Astrocyte of the hippocampus (primary cell): ENCODE measurements at places on chromosomes 3 and 15.

DNA sequence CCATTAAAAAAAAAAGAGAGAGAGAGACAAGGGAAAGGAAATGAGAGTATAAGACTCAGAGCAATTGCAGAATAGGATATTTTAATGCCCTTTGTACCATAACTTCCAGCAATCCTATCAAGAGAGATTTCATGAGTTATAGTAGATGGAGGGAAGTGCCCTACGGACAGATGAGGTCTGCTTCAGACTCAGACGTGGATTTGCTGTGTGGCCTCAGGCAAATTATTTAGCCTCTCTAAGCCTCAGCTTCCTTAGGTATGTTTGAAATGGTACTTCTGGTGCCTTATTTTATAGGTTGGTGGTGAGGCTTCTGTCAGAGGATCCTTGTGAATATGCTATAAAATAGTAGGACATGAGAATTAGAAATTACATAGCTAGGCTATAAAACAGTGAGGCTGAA is 448.2 kb downstream of the EDEM1 start:
- DNase-seq, result no peak

DNA sequence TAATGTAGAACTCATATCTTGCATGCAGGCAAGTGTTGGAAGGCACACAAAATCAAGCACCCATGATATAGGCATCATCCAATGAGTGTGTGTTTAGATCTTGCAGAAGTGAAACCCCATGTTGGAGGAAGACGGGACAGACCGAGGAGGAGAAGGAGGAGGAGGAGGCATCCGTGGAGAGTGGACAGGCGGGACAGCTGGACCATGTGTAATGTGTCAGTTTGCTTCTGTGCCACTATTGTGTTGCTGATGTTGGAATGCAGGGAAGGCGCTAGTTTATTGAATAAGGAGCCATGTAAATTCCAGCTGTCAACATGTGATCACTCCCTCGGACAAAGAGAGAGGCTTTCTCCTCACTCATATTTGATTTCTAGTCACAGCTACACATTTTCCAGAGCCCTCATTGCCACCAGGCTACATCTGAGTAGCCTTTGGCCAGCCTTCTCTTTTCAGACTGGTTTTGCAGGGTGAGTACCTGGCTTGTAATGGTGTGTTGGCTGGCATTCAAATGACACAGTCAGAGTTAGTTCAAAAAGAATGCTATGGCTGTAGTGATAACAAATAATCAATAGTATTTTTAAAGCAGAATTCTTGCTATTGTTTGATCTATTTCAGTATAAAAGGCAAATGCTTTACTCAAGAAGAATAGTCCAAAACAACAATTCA is 1037.6 kb upstream of the NR2F2 start:
- DNase-seq, result peak; percentile 7

- DNase-seq, result no peak
Measured at GRCh38 chr15:54576298-54576935, 598.2 kb downstream of the UNC13C start.

DNA sequence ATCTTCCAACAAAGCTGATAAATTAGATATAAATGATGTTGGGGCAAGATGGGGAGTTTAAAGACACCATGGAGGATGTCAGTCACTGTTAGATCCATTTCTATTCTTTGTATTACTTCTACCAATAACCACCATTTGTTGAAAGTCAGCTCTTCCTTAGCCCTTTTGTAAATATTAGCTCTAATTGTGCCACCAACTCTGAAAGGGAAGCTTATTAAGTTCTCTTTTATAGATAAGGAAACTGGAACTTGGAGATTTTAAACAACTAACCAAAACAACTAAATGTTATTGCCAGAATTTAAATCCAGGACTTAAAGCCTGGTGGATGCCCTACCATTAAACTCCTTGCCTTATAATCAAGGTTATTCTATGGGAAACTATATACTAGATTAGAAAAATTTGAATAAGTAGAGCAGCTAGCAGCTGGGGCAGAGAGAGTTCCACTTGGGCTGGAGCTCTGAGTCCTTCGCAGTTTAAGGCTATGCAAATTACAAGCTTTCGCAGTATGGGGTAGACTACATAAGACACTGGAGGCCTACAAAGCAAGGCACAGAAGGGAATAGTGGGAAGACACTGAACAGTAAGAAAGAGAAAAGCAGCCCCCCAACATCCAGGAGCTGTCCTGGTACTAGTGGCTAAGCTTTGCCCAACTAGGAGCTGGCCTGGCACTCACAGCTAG is 52.6 kb downstream of the TM4SF18 start:
- no peak for DNase-seq

DNA sequence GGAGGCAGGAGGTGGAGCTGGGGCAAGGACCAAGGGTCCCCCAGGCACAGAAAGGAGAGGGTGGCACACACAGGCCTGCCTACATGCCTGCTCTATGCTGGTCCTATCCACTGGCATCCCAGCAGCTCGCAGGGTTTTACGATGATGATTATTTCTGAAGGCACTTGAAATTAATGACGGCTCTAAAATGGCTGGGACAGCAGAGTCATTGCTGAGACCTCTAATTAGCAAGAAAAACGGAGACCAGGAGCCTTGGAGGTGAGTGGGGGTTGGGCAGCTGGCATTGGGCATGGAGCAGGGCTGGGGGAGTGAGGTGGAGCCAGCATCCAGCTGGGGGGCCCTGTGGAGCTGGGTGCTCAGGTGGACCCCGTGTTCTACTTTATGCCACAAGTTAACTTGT is 3.5 kb upstream of the LINGO1 start:
- DNase-seq, result no peak

- DNase-seq, result peak; percentile 83
Measured at GRCh38 chr3:170418422-170419398, at the start of gene CLDN11. Gene CLDN11 (plus strand): TSS chr3:170418868. CDS start chr3:170419067, 199 bp downstream.

GRCh38 chr15:75662823-75663519 is 15.3 kb downstream of the SNX33 start:
- DNase-seq, result no peak

DNA sequence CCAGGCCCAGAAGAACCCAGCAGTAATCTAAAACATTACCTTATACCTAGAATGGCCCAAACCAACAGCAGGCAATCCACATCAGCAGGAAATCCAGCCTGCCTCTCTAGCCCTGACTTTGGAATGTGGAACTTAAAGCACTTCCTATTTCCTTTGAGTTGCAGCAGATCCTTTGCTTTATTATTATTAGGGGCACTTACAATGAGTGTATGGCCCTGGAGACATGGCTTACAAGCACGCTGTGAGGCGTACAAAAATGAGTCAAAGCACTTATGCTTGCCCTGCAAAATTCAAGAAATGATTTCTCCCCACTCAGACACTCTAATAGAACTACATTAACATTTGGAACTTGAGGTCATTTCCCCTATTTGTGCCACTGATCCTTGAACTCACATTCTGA is 9.5 kb upstream of the KNSTRN start:
- no peak for DNase-seq

- peak; percentile 51 for DNase-seq
Measured at GRCh38 chr3:59481776-59482400, 432.1 kb upstream of the CFAP20DC start.

GRCh38 chr15:36960947-36961227 is 139.5 kb downstream of the MEIS2 start:
- DNase-seq, result no peak

- DNase-seq, result no peak
Measured at GRCh38 chr15:89490081-89490813, 6.1 kb downstream of the RHCG start.

DNA sequence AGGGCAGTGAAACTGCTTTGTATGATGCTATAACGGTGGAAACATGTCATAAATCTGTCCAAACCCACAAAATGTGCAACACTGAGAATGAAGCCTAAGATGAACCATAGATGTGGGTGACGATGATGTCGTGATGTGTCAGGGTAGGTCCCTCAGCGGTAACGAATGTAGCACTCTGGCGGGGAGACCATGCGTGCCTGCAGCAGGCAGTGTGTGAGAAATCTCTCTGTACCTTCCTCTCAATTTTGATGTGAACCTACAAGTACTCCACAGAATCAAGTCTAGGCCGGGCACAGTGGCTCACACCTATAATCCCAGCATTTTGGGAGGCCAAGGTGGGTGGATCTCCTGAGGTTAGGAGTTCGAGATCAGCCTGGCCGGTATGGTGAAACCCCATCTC is 268.2 kb upstream of the LYSMD4 start:
- DNase-seq, result no peak
